ENCODE measurements at places on chromosomes 12 and 14. TPM values are rescaled to one million over a fixed set of nuclear protein-coding genes. Genes with fewer than 3 reads are reported as not detected.

The MYO1H gene
- not detected for total RNA-seq

The LBHD2 gene
- not detected for total RNA-seq

The SRRM4 gene
- not detected for total RNA-seq

The SHMT2 gene
- 244 TPM for total RNA-seq

The KLRK1 gene
- total RNA-seq, result 0.93 TPM

The GARIN6 gene
- total RNA-seq, result not detected

The LRFN5 gene
- not detected for total RNA-seq

The FGF6 gene
- total RNA-seq, result not detected

The RFX4 gene
- not detected for total RNA-seq

The RNFT2 gene
- total RNA-seq, result 9.0 TPM

The ESPL1 gene
- 88.4 TPM for total RNA-seq

The FOS gene
- total RNA-seq, result 49.7 TPM

The SLC5A8 gene
- not detected for total RNA-seq

The MSI1 gene
- not detected for total RNA-seq

The SUSD6 gene
- 63.4 TPM for total RNA-seq

The KERA gene
- total RNA-seq, result not detected

The MDM1 gene
- total RNA-seq, result 24.4 TPM

The FZD10 gene
- total RNA-seq, result not detected

The SLC35E3 gene
- total RNA-seq, result 8.2 TPM

The RASSF9 gene
- total RNA-seq, result not detected

The RAB2B gene
- total RNA-seq, result 29.0 TPM

The ENDOU gene
- total RNA-seq, result not detected

The CARMIL3 gene
- 4.2 TPM for total RNA-seq

The ITGA7 gene
- 1.9 TPM for total RNA-seq

The HOXC6 gene
- total RNA-seq, result not detected

The SLCO1B1 gene
- not detected for total RNA-seq

The HAL gene
- 0.18 TPM for total RNA-seq

The DTX1 gene
- total RNA-seq, result not detected

The PRICKLE1 gene
- total RNA-seq, result 0.30 TPM

The PRR4 gene
- 0.98 TPM for total RNA-seq

The GPR137C gene
- total RNA-seq, result 0.88 TPM

The GPR84 gene
- total RNA-seq, result 0.25 TPM

The ATP6V1D gene
- 48.2 TPM for total RNA-seq

The MLXIP gene
- total RNA-seq, result 29.6 TPM

The KIF26A gene
- total RNA-seq, result 7.7 TPM

The C14orf132 gene
- 1.1 TPM for total RNA-seq
